ENCODE measurements at places on chromosomes 11 and 22.
A peak's percentile ranks its signal among the peaks of the same experiment; 100 is the strongest.

DNA sequence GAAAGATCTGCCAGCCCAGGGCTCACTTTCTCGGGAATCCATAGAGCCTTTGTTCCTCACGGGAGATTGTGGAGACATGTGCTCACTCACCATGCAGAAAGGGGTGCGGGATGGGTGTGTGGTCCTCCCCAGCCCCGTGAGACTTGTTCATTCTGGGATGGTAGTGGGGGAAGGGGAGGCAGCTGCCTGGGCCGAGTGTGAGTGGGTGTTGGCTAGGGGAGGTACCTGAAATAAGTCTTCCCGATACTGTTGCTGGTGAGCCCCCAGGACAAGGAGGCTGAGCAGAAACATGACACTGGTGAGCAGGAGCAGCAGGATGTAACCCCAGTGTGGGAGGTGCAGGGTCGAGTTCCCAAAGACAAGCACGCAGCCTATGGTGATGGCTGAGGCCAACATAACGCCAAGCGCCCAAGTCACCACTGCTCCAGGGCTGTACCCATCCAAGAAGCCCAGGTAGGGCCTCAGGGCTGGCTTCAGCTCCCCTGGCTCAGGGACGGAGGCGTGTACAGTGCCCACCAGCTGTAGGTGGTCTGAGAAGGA, 2.8 kb downstream of the SLC7A4 start:
- DNase-seq: no peak

DNA sequence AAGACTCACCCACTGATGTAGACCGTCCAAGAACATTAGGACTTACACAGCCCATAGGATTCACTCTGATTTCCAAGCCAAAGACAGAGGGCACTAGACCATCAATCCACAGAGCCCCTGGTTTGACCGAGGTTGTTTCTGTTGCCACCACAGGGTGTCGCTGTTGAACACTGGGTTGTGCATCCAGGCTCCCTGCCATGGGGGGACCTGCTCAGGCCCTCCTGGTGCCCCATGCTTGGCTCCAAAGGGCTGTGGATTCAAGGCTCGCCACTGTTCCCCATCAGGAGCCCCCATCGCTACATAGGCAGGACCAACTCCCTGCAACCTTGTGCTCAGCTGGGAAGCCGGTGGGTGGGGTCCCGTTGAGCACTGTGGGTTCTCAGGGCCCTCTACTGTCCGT, 128.0 kb upstream of the ANO1 start:
- peak; percentile 48 for DNase-seq

DNA sequence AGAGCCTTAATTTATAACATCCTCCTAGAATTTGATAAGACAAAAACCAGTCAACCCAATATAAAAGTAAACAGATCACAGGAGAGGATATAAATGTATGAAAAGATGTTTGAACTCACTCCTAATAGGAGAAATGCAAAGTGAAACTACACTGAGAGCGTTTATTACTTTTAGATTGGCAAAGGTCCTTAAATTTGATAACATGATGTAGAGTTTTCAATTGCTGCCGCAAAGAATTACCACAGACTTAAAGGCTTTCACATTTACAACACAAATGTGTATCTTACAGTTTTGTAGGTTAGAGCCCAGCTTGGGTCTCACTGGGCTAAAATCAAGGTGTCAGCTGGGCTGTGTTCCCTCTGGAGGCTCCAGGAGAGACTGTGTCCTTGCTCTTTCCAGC, 9.1 kb upstream of the POU2AF2 start:
- no peak for DNase-seq

- DNase-seq: no peak
Observed at GRCh38 chr11:94574193-94574961, 7.2 kb downstream of the PIWIL4 start.

GRCh38 chr11:29816359-29816758, 200.5 kb downstream of the KCNA4 start:
- no peak for DNase-seq

DNA sequence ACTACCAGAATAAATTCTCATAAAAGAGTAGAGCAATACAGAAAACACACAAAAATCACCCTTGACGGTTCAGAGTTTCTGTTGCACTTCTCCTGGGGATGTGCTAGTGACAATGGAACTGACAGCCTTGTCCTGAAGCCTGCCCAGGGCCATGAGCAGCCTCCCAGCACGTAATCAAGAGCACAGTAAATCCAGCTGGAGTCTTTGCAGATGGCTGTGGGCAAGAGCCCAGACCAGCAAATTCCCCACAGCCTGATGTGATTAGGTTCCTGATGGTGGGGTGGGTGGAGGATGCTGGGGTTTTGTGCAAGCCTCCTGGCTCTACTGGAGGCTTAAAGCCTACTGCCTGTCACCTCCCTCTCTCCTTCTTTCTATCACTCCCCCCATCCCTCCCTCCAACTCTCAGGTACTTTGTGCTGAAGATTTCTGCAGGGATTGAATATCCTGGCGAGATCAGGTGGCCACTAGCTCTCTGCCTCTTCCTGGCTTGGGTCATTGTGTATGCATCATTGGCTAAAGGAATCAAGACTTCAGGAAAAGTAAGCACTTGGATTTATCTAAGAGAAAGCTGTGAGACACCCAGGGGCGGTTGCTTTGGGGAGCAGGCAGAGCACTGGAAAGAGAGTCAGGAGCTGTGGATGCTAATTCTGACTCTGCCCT, 18.1 kb downstream of the SLC6A5 start:
- DNase-seq: no peak

DNA sequence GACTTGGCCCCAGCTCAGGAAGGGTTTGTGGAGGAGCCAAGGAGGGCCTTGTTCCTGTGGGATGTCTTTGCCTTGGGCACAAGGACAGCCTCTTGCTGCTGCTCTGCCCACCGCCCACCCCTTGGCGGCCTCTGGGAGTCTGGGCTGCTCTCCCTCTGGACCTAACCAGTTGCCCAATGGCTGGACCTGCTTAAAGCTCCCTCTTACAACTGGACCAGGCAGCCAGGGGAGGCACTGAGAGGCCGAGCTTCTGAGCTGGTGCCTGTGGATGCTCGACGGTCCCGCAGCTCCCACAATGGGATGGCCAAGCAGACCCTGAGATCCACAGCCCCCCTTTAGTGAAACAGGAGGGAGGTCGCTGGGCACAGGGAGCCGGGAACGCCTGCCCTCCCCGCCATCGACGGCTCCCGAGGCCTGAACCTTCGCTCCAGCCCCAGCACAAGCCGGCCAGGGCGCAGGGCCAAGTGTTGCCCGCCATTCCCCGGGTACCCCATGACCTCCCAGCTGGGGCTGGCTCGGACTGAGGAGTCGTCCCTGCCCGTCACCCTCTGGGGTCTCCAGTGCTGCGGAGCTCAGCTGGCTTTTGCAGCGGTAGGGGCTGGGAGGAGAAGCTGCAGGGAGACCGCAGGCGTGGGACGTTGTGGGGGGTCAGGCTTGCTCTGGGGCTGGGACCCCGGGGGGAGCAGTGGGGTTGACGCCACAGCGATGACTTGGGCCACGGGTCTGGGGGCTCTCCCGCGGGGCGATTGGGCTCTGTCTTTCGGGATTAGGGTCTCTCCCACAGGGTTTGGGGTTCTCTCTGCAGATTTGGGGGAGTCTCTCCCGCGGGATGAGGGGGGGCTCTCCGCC, 584 bp upstream of the GAL start:
- no peak for DNase-seq

DNA sequence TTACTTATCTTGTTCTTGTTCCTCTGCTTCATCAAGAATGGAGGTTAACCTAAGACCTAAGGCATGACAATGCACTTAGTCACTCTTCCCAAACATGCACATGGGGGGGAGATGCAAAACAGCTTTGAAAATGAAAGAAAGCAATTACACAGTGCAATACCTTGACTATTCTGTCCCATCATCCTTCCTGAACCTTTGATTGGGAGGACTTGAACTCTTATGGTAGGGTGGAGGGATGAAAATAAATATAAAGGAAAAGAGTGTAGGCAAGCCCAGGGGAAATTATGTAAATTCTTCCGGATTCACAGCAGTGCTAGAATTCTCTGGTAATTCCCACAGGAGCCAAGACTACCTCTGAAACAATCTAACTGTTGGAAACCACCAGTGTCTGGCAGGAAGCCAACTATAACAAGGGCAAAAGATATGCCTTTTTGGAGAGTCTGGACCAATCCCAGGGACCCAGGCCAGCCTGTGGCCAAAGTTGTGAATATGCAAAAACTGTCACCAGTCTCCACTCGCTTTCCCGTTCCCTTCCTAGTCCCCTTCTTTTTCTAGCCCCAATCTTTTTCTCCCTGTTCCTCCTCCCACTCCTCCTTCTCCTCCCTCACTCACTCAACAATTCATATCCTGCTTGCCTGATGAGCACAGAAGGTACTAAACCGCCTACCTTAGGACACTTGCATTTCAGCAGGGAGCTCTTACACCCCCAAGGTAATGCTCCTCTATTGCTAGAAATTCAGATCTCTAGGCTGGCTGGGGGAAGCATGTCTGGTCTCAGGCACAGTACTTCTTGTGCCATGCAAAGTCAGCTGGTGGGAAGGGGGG, 2.5 kb upstream of the RCN1 start:
- peak; percentile 40 for DNase-seq

DNA sequence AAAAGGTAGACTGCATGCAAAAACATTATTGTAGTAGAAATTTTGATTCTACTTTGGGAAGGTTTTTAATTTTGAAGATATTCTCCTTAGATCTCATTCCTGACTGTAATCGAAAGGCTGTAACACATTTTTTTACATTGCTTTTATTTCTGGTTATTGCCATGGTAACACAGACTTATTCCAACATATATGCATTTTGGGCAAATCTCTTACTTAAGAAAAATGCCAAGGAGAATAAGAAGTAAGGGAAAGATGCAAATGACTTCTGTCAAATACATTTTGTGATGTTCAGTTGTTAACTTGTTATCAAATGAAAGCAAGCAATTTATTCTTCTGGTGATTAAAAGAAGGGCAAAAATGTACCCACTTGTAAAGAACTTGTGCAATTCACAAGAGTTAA, 267.5 kb downstream of the AASDHPPT start:
- DNase-seq: no peak

DNA sequence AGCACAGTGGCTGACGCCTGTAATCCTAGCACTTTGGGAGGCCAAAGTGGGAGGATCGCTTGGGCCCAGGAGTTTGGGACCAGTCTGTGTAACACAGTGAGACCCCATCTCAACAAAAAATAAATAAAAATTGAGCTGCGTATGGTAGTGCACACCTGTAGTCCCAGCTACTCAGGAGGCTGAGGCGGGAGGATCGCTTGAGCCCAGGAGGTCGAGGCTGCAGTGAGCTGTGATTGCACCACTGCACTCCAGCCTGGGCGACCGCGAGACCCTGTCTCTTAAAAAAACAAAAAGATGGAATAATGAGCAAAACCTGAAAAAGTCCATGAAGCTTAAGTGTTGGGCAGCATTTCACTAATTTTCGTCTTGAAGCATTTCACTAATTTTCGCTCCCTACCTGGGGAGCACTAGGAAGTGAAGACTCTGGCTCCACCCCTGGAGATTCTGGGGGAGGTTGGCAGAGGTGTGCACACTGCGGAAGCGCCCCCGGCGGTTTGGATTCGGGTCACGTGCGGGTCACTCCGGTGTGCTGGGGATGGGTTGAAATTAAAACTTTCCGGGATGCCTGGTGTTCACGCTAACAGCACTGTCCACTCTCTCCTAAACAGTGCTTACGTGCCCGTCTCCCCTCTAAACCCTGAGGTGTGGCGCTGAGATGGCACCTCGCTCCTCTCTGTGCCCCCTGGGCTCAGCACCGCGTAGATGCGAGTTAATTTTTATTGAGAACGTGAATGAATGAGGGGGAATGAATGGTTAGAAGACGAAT, 906 bp upstream of the NAA40 start:
- peak; percentile 24 for DNase-seq

DNA sequence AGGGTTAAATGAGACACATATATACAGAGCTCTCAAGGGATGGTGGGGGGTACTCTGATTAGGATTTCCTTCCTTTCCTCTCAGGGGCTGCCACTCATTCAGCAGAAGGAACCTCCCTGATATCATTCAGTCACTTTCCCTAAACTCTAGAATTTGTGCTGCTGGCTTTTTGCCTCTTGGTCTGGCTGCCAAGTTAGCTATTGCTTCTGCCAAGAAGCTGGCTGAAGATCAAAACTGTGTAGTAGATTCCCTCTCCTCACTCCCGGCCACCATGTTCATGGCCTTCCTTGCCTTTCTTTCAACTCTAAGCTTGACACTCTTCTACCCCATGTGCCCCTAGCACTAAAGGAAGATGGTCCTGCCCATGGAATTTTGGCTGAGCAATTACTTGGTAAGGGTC, 18.7 kb downstream of the SLC6A5 start:
- DNase-seq: no peak

DNA sequence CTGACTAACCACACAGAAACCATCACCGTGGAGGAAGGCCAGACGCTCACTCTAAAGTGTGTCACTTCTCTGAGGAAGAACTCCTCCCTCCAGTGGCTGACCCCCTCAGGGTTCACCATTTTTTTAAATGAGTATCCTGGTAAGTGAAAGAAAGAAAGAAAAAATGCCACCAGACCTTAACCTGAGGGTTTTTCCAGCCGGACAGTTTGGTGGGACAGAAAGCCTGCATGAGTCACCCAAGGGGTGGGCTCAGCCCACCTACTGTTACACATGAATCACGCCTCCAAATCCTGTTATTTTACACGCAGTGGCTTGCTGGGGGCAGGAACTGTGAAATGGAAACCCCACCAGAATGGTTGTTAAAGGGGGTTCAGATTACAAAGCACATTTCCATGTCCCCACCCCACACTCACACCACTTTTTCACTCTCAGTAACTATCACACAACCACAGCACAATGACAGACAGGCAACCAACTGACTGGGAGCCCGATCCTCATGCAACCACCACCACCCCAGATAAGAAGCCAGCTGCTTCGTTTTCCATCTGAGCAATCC, 11.9 kb downstream of the CRTAM start:
- peak; percentile 41 for DNase-seq

DNA sequence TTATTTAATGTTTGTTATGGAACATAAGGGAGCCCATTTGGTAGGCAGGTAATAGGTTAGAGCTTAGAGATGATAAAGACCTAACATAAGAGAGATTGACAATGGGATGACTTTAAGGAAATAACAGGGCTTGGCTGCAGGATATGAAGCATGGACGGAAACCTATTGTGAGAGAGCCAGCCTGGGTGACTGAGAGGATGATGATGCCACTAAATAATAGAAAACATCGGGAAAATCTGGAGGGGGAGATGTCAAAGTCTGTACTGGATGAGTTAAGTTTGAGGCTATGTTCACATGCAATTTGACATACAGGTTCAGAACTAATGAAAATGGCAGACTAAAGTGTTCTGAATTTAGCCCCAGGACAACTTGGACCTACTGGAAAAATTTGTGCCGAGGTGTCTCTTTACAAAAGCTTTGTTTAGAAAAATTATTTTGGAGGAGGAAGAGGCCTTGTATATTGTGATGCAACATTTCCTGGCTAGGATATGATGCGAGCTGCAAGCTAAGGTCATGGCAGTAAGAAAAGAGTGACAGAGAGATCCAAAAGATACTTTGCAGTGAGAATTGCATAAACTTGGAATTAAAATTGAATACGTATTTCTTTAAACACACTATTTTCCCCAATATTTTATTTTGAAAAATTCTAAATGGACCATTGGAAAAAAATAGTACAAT, 339.3 kb upstream of the PLET1 start:
- no peak for DNase-seq
